ENCODE measurements at places on chromosomes 2 and 18.

GRCh38 chr2:19899985-19900930, 1.5 kb downstream of the TTC32 start:
- DNase-seq: no peak

GRCh38 chr2:148503516-148503915, 141.0 kb upstream of the EPC2 start:
- no peak for DNase-seq

DNA sequence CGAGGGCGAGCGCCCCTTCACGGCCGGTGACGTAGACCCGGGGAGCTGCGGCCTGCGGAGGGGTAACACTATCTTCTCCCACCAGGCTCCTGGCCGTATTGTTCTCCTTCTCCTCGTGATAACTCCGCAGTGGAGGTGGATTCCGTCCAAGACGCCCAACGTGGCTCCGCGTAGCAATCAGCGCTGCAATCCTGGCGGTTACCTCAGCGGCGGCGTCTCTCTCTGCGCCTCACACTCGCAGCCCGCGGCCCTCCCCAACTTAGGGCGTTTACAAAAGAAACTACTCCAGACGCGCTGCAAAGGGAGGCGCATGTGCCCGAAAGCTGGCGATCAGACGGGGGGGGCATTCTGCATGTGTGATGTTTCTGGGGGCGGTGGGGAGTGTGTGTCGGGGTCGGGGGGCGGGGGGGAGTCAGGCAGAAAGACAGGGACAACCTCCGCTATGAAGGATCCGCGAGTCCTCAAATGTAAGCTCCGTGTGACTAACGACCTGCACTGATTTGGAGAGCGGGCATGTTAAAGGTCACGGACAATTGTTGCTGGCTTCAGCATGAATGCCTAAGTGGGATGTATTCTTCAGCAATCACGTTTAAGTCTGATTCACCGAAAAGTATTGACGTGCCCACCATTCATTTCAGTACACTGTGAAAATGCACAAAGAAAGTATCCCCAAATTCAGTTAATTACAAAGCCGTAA, 1.3 kb upstream of the ZNF516 start:
- DNase-seq: peak; percentile 37

GRCh38 chr18:65975536-65975935, 224.7 kb downstream of the CDH7 start:
- DNase-seq: no peak

DNA sequence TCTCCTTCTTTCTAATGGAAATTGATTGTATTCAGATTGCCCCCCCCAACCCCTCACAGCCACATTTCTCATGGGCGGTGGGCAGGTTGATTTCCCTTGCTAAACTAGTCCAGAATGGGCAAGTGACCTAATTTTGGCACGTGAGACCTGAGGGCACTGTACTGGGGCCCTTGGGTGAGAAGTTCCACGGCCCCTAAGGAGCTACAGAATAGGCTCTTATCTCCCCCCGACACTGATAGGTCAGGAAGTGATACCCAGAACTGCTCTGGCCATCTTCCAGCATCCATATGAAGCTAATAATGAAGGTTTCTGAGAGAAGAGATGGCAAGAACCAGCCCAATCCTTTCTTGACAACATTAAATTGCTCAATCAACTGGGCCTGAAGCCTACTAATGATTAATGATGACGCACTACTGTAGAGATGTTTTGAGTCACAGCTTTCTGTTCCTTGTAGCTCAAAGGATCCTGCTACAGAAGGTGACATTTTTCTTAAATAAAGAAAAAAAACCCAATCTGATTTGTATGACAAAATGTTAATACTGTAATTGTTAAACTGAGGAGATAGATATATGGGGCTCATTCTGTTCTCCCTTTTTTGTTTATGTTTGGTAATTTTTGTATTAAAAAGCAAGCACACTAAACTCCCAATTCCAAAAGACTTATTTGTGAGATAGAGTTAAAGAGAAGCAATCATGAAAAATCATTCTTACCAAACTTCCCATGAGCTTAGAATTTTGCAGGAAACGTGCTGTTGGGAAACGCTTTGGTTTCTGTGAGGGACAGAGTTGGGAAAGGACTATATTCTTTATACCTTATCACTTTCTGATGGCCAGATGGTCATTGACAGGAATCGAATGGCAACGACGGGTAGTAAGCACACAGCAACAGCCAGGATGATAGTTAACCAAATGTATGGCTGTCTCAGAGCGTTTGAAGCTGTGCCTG, 28.2 kb upstream of the NARS1 start:
- DNase-seq: no peak

DNA sequence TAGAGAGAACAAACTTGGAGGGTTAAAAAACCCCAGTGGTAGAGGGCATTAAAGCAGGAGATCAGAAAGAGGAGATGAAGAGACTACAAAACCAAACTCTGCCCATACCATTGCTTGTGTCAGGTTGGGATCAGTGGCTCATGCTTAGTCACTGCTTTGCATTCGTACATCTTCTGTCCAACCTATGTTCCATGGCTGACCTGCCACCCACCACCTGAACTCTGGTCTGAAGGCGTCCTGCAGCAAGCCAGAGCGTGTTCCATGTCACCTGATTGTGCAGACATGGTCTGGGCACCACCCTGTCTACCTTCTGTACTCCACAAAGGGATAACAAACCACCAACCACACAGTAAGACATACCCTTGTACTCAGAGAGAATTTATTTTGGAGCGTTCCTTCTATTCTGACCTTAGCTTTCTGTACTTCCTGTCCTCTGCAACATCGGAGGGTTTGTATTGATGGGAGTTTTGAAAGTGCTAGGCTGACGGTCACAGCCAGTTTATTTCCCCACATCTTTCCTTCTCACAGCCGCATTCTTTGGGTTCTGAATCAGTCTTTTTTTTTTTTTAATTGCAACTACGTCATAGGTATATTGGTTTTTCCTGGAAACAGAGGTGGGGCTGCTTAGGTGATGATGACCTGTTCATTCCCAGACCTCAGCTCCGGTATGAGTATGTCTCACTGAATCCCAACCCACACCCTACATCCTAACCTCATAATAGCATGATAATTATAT, 88.3 kb downstream of the SOWAHC start:
- DNase-seq: no peak

GRCh38 chr18:62109676-62110075, 77.2 kb downstream of the PIGN start:
- DNase-seq: no peak

DNA sequence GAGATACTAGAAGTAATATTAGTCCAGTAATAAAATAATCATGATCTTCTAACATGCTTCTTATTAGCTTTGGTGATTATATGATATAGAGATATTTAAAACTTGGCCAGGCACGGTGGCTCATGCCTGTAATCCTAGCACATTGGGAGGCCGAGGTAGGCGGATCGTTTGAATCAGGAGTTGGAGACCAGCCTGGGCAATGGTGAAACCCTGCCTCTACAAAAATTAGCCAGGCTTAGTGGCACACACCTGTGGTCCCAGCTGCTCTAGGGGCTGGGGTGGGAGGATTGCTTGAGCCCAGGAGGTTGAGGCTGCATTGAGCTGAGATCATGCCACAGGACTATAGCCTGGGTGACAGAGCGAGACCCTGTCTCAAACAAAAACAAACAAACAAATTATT, 87.0 kb downstream of the WDR7 start:
- DNase-seq: no peak

DNA sequence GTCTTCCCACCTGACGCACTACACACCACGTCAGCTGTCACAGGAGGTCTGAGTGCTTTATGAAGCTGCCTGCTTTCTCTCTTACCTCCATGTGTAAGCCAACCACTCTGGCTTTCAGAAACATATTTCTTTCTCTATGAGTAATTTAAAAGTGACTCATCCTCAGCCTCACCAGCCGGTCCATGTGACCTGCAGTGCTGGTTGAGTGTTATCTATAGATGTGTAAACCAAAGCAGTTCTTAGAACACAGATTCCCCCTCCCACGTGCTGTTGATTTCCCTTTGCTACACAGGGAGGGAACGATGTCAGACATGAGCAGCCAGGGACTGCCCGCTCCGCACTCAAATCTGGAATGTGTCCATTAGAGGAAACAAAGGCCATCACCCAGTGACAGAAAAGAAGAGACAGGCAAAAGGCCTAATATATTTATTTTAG, 157.8 kb downstream of the BCL2 start:
- peak; percentile 66 for DNase-seq

DNA sequence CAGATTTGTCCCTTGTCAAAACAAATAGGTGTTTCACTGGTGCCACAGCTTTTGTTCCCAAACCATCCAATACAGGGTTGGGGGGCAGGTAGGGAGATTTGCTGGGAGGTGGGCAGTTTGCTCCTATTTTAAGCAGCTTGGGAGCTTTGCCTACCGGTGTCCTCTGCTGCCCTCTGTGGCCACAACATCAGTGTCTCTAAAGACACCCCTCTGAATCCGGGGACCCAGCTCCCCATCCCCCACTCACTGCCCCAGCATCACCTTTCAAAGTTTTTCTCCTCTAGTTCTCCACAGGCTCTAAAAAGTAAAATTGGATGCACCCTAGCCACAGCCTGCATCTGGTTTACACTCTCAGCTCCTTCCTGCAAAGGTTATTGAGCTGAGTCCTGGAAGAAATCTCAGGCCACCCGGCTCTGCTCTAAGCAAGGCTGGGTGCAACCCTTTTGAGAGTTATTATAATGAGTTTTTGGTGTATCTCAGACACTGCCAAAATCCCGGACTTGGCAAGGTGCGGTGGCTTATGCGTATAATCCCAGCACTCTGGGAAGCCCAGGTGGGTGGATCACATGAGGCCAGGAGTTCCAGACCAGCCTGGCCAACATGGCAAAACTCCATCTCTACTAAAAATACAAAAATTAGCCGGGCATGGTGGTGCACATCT, 2.9 kb upstream of the EPAS1 start:
- DNase-seq: no peak

- no peak for DNase-seq
These were observed 100.7 kb downstream of the NUP35 start for GRCh38 chr2:183224948-183225347.

- DNase-seq: no peak
These were observed 38.5 kb upstream of the SPTBN1 start for GRCh38 chr2:54417577-54417976.

DNA sequence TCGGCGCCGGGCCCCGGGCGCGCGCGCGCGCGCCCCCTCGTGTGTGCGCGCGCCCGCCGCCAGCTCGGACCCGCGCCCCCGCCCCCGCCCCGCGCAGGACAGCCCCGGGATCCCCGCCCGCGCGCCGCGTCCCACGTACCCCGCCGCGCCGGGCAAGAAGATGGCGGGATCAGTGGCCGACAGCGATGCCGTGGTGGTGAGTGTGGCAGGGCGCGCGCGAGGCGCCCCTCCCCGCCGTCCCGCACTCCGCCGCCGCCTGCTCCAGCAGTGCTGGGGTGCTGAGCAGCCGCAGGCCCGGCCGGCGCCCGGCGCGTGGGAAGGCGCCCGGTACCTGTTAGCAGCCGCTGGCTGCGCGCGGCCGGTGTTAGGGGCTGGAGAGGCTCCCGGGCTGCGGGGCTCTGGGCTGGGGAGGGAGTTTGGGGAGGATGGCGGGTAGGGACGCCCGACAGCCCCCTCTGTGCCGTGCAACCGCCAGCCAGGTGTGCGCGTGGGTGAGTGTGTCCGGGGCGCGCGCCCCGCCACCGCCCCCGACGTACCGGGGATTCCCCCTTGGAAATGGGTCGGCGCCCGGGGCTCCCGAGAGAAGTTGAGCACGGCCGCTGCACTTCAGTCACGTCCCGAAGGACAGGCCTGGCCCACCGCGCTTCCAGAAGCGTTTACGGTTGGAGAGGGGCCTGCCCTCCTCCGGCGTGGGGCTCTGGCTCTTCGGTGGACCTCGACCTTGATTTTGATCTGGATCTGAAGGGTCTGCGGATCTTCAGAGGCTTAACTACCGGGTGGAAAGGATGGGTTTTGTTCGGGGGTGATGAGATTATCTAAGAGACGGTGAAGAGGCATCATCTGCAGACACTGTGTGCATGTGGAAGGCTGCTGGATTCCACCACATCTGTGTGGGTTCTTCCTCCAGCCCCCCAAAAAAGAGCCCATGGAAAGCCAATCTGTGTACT, 697 bp downstream of the LGALSL start:
- no peak for DNase-seq

DNA sequence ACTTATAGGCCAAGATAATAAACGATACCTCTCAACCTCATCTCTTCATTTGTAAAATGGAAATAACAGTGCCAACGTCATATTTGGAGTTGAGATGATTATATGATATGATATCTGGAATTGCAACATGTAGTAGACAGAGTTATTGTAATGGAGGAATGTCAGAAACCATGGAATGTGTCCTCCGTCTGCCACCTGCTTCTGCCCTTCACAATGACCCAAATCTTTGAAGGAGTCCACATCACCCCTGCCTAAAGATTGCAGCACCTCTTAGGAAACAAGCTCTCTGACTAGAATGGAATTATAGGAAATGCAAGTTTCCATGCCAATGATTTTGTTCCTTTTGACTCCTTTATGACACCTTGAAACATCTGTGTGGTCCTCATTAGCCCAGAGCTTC, 14.9 kb downstream of the NR4A2 start:
- DNase-seq: no peak

- no peak for DNase-seq
These were observed 18.5 kb downstream of the RBMS1 start for GRCh38 chr2:160474891-160475787.

DNA sequence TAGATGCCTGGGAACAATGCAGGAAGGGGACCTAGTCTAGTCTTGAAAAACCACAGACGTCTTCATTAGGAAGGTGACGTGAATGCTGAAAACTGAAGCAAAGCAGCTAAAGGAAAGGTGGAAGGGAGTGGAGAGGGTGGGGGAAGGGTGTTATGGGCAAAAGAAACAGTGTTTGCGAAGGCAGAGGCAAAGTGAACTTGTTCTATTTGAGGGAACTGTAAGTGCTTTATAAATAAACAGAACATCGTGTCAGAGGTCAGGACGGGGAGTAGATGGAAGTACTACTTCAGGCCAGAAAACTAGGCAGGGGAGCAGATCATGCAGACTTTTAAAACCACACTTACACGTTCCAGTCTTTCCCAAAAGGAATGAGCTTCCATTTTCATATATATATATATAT, 57.8 kb downstream of the FASTKD2 start:
- no peak for DNase-seq

DNA sequence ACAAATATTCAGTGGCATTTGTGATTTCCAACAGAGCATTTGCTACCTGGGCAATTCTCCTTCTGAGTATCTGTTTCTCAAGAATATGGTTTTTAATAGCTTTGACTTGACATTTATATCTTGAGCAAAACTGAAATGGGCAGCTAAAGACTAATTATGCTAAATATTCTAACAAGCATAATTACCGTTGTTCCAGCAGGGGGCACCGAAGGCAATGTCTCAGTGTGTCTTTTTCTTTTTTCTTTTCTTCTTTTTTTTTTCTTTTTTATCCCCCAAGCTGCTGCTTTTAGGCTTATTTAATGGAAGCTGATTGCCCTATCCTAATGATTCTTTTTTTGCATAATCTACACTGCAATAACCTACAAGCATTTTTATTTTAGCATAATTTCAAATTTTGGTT, 138.9 kb upstream of the NABP1 start:
- DNase-seq: no peak

All from AG04450 (cell line).